ENCODE measurements at places on chromosomes 2 and 18.

- DNase-seq: no peak
Observed at GRCh38 chr2:214856137-214856536, 46.7 kb upstream of the BARD1 start.

DNA sequence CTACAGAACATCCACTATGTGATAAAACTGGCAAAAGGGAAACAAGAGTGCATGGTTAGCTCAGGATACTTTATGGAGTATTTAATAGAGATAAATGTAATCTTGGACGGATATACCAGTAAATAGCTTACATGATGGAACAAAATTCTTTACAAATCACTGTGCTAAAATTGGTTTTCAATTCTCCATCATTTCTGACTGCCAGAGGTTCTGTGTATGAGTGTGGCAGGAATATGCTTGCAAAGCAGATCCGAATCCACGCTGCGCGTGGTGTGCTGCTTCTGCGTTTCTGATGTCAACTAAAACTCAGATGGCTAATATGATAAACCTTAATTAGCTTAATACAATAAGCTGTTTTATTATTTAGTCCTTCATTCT lies 2.1 kb downstream of the ZNF532 start:
- no peak for DNase-seq

GRCh38 chr2:142599504-142599903 lies 278.0 kb upstream of the KYNU start:
- DNase-seq: peak; percentile 31

DNA sequence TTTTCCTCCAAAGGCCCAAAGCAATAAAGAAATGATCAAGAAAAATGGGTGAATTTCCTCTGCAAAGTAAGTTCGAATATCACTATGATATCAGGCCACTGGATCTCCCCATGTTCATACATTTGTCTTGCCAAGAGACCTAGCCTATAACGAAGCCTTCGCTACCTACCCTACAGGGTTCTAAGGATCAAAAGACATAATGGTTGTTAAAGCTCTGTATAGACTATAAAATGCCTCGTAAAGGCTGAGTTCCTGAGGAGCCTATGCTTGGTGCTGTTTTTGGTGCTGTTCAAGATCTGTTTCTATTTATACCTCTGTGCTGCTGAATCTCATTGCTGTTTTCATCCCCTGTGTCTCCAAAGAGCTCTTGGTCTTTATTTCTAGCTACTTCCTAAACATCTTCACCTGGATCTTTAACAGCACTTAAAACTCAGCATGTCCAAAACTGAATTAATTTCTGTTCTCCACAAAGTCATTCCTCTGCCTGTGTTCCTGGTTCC lies 254.4 kb upstream of the CHAC2 start:
- no peak for DNase-seq

DNA sequence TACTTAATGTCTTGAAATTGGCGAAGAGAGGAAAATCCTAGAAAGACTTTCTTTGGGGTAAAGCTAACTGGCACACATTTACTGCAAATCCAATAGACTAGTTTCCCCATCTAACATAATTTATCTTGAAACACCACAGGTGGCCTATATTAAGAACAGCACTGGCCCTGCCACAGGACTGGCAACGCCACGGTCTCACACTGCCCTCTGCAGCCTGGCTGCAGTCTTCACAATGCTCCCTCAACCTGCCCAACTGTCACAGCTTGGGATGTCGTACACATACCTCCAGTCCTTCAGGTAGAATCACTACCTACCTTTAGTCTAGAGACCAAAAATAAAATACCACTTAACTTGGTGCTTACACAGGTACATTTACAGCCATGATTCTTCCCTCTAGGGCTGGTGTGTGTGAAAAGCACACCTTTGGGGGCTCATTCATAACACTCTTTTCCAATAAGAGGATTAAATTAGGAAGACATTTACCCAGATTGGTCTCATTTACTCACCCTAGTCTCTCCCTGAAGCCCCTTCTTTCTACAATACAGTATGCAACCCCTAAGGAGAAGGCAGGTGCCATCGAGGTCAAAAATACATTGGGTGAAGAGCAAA lies 222.2 kb downstream of the C1D start:
- DNase-seq: peak; percentile 89

DNA sequence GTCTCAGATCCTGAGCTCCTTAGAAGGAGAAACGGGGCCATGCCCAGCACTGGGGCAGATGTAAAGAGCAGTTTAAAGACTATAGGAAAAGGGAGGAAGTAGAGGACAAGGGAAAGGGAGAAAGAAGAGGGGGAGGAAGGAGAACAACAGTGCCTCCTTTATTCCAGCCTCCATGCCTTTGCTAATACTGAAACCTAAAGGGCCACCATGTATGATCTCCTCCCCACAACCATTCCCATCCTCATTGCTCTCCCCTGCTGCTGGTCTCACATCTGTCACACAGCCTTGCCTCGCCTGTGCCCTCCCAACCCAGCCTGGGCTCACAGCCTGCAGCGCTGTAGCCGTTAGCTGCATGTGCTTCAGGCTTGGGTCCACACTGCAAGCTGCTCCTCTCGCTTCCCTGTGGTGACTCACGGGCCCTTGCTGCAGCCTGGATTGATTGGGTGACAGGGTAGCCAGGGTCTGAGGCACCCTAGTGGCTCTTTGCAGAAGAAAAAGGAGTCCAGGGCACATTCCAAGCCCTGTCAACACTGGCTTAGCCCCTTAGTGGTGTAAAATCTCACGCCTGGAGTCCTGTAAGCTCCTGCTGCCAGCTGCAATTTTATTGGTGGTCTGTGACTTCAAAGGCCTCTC lies 281.9 kb downstream of the SRBD1 start:
- peak; percentile 93 for DNase-seq

- no peak for DNase-seq
Observed at GRCh38 chr18:37864122-37864521, 298.5 kb upstream of the CELF4 start.

DNA sequence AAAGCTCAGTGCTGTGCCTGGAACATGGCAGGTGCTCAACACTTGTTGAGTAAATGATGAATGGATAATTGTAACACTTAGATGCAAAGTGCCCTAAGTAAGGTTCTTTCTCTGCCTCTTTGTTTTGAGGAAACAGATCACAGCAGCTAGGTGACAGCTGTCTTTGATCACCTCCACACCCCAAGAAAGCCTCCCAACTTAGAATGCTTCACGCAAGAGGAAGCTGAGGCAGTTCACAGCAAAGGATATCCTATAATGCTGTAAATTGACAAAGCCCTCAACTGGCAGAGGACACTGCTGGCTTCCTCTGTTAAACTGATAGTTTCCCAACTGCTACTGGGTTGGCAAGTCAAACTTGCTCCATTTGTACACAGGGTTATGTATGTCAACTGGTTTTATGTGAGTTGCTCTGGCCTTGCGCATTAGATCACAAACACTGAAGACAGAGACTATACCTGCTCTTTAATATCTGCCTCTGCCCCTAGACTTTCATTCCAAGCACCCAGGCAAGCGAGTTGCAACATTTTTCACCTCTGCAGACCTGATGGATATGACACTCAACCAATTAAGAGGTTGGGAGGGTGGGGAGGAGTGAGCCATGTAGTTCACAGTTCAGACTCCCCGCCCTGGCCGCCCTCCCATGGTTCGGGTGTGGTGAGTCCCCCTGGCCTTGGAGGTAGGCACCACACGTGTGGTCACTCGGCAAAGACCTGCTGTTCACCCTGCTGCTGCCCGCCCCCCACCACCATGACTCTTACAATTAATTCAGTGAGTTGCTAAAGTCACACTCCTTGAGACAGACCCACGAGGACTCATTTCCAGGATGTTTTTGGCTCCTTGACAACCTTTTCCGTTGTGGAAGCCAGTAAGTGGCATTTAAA lies 4.8 kb upstream of the MALL start:
- DNase-seq: no peak

DNA sequence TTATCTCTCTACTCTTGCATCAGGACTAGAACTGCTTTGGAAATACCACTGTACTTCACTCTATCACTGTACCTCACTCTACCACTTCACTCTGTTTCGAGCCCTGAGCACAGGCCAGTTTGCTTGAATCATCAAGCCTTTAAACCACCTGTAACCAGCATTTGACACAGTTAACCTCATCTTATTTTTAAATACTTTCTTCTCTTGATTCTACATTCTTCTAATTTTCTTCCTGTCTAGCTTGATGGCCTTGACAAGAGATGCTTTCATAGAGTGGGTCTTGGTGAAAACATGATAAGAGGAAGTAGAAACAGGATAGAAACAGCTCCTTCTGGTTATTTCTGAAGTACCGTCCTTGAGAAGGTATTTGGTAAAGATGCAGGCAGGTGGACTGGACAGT lies 78.1 kb downstream of the SPIRE1 start:
- no peak for DNase-seq

DNA sequence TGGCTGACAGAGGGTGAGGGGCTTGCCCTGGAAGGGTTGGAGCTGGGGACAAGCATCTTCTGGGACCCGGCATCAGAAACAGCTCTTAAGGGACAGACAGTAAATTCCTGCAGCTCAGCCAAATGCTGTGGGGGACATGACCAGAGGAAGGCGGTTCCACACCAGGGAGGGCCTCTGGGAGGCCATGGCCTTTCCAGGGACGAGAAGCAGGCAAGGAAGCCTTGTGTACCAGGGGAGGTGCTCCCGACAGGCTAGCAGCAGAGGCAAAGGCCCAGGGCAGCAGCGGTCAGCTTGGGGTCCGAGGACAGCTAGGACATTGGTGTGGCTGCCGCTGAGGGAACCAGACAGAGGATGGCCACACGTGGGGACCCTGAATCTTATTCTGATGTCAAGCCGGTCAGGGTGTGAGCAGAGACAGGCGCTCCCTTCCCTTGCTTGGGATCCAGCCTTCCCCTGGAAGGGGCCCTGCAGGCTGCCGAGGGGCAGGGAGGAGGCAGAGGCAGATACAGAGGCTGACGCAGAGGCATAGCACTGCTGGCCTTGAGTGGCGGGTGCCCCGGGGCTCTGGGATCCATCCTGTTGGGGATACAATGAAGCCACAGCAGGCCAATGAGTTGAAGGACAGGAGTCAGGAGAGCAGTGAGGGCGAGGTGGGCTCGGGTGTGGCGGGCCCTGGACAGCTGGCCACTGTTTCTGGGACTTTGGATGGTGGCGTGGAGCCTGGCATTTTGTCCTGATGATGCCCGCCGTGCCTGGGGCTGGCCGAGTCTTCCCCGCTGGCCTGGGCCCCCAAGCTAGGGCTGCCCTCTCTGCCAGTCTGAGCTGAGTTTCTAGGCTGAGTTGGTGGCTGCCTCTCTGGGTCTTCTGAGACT lies 64.1 kb upstream of the GPC1 start:
- DNase-seq: no peak

- no peak for DNase-seq
Observed at GRCh38 chr2:57876313-57876712, 170.3 kb upstream of the VRK2 start.

DNA sequence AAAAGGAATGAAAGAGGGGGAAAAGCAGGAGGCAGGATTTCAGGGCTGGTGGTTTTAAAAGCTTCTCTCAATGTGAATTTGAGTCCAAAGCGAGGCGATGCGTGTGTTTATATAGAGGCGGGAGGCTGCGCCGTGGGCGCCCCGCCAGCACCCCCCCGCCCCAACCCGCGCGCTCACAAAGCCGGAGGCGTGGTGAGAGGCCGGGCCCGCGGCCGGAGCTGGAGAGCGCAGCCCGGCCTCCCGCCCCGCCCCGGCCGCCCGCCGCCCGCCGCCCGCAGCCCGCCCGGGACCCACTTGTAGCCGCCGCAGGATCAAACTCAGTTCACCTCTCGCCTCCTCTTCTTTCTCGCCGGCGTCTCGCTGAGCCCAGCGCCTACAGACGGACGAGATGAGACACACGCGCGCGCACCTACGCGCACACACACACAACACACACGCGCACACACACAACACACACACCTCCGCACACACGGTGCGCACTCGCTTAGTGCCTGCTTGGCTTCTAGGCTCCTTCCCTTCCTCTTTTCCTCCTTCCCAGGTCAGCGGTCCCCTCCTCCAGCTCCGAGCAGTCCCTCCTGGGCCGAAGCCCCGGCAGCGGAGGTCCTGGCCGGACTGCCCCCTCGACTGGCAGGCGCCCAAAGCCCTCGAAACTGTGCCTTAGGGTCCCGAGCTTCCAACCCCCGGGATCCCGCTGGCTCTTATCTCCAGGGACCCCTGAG lies 1.3 kb upstream of the CYP26B1 start:
- peak; percentile 76 for DNase-seq

DNA sequence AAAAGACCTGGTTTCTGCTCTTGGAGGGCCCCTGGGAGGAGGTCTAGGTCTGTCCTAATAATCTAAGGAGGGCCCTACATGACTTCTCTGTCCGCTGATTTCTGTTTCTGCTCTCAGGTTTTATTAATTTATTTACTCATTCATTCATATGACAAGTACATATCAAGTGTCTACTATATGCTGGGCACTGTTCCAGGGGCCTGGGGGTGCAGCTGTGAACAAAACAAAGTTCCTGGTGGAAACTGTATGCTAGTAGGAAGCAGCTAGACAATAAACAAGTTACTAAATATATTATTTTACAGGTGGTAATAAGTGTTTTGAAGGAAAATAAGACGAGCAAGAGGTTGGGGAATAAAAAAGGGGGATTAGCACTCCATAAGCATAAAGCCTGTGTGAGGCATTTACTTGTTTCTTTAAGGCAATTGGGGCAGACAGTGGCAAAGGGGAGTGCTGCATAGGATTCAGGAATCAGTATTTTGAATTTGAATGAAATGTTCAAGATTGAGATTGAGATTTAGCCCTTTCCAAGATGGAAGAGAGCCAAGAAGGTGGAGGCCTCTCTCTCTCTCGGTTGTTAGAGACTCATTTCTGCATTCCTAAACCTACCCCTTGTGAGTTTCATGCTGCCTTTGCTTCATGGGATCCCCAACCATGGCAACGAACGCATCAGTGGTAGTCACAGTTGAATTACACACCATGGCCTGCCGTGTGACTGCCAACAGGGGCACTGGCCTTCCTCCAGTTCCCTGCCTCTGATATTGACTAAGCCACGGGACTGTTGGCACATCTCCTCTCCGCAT lies 28.3 kb downstream of the DRC1 start:
- DNase-seq: peak; percentile 69

Data from DMS53 (cell line).